ENCODE measurements at places on chromosomes 5 and 9.

GRCh38 chr5:14684757-14685156 lies 20.2 kb downstream of the OTULIN start:
- no peak for DNase-seq

- DNase-seq = no peak
Observed at GRCh38 chr5:171429543-171429910, 10.1 kb downstream of the FGF18 start.

DNA sequence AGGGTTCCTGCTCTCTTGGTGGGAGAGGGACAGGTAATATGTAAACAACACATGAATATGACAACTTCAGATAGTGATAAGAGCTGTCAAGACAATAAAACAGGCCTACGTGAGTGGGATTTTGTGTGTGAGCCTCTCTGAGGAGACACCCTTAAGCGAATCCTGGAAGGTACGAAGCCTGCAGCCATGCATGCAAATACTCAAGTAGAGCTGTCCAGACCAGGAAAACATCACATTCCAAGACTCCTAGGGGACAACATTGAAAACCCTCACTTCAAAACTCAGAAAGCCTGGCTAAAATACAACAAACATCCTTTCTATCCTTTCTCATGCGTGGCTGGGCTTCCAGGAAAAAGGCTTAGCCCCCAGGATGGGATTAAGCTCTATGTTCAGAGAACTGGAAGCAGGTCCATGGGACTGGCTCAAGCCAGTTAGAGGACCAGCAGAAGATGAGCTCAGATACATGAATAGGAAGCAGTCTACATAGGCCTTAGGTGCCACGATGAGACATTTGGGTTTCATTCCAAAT lies 124.8 kb upstream of the IQGAP2 start:
- no peak for DNase-seq

GRCh38 chr5:154758493-154758892 lies 3.3 kb downstream of the LARP1 start:
- no peak for DNase-seq

DNA sequence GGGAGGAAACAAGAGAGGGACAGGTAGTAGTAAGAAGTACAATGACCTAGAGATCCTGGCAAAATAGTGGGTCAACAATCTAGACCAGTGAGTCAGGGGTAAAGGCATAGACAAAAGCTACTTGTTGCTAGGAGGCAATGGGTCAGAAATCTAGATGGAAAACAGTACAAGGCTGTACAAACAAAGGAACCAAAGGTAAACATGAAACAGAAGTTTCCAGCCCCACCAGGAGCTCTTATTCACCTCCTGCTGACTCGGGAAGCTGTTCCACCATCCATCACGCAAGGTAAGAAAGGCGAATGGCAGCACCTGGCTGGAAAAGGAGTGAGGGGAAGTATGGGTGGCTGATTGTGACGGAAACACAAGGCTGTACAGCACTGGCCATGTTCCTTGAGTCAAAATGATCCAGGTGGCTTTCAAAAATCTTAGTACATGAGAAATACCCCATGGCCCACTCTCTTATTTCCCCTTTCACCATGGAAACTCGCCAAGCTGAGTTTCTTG lies 70.5 kb upstream of the RAI14 start:
- no peak for DNase-seq

- DNase-seq = no peak
Observed at GRCh38 chr9:134455934-134456755, 129.9 kb downstream of the RXRA start.

GRCh38 chr9:14323083-14323971 lies 9.4 kb upstream of the NFIB start:
- no peak for DNase-seq

DNA sequence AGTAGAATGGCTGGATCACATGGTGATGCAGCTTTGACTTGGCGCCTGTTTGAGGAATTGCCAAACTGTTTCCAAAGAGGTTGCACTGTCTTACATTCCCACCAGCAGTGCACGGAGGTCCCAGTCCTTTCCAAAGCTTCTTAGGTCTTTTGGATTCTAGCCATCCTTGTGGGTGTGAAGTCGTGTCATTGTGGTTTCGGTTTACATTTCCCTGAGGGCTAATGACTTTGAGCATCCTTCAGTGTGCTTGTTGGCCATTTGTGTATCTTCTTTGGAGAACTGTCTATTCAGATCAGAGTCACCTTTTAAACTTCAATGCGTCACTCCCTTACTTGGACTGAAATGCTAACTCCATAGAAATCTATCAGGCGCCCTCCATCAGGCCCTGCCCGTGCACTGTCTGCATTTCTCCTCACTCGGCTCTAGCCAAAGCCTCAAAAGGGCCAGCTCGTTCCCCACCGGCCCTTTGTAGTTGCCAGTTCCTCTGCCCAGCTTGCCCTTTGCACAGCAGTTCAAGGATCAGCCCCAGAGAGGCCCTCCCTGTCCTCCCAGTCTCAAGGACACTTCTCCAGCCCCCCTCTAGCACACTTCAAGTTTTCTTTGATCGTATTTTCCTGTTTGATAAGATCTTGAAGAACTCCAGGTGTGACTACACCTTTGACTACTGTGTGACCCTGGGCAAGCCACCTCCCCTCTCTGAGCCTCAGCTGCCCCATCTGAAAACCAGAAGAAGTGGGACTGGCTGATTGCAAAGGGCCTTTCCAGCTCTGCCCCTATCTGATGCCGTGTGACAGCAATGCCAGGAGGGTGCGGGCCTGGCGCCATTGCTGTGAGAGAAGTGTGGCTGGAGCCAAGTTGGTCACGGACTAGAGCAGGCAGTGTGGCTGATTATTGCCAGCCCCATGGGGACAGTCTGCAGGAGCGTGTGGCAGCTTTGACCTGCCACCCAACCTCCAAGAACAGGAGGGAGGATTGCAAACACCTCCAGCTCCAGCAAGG lies 5.6 kb downstream of the HRH2 start:
- no peak for DNase-seq

- DNase-seq = no peak
Observed at GRCh38 chr9:17519761-17520160, 59.1 kb upstream of the SH3GL2 start.

- no peak for DNase-seq
Observed at GRCh38 chr9:81613002-81613812, 76.1 kb downstream of the TLE1 start.

DNA sequence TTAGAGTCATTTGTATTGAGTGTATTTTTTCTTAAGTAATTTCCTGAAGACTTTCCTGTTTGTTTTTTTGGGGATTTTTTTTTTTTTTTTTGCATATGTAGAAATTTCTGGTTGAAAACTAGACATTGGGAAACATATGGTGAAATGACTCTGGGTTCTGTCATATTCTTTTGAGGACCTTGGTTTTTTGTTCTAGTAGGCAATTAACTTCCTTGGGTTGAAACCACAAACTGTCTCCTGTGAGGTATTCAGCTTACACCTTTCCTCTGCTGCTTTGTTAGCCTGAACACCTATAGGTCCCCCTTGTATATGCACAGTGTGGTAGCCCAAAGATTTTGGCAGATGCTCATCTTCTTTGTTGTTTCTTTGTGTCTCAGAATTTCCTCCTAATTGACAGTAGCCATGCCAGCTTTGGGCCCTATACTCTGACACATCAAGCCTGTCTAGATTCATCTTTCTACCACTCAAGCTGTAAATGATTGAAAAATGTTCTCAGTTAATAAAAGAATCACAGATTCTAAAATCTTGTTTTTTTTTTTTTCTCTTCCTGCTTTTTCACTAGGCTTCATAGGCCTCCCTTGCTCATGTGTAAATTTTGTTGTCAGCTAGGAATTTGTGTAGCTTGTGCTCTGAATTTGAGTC lies 140.6 kb downstream of the COMMD10 start:
- no peak for DNase-seq

- DNase-seq = no peak
Observed at GRCh38 chr5:15852217-15852616, 327.4 kb downstream of the MARCHF11 start.

GRCh38 chr5:138662599-138662998 lies 87.4 kb upstream of the HSPA9 start:
- DNase-seq = no peak

GRCh38 chr9:94743035-94743954 lies 16.8 kb downstream of the AOPEP start:
- DNase-seq = no peak

DNA sequence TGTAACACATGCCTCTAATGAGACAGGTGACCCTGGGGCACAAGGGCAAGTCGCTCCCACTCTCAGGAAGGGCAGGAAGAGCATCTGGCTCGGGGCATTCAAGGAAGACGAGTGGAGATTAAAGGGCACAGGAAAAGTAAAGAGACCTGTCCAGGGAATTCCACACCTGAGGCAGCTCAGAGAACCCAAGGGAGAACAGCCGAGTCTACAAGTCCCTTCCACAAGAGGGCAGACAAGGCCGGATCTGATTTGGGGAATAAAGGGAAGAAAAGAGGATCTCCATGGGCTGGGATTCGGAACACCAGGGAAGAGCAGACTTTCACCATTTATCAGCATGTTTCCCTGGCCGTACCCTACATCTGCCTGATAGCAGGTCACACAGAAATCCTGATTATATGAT lies 28.1 kb downstream of the GPX3 start:
- no peak for DNase-seq

- DNase-seq = no peak
Observed at GRCh38 chr5:166401391-166401790, 1890.1 kb upstream of the WWC1 start.

All from SHP77 treated with DMSO at 0.1 percent for 48 hours (cell line).